ENCODE measurements at places on chromosomes 3 and 15. TPM values are rescaled to one million over a fixed set of nuclear protein-coding genes. Genes with fewer than 3 reads are reported as not detected.

DNA sequence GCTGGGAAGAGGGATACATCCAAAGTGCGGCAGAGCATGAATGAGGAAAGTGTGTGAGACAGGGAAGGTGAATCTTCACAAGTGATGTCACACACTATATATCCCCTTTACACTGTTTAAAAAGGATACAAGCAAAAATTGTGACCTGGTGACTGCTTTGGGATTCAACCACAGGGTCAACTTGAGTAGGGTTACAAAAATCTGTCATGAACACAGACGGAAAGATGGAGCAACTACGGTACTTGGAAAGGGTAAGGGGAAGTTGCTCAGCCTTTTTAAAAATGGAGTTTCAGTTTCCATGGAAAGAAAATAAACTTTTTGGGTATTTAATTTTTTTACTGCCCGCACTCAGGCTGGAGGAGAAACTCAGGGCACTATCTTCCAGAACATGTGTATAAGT lies 60.3 kb downstream of the B3GNT5 start:
- DNase-seq = no peak

SYNM gene
- total RNA-seq = 25.9 TPM

GRCh38 chr3:188750617-188751016 lies 421.2 kb upstream of the TPRG1 start:
- no peak for DNase-seq

LRTM1 gene
- total RNA-seq = not detected

HHATL gene
- total RNA-seq = not detected

DNA sequence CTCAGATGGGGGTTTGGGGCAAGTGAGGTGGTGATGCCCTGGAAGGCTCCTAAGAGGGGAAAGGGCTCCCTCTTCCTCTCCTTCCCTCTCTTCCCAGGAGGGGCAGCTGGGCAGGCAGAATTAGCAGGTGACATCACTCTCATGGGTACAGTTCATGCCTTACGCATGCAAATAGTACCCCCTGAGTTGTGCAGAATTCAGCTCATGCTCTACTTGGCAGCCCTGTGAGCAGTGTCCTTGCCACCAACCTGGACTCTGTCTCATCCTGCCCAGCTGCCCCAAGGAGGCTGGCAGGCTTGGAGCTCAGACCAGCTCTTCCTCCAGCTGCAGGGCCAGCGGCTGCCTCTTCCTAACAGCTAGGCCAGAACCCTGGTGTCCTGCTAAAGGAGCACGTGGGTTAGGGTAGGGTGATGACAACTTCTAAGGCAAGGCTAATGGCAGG lies 3.3 kb downstream of the CHAC1 start:
- DNase-seq = no peak

DNA sequence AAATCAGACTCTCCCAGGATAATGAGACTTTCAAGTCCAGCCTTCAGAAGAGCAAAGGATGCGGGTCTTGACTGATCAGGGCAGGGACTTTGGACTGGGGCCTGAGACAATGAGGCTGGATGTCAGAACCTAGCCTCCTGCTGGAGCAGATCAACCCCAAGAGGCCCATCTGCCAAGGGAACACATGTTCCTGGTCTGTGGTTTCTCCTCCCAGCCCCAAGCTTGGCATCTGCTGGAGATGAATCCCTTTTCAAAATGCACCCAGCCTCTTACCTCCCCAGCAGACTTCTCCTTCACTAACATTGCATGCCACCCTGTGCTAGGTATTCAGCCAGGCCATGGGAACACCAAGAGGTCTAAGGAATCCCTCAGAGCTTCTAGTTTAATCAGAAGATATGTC lies 43.7 kb upstream of the MFGE8 start:
- no peak for DNase-seq

- DNase-seq = no peak
Observed at GRCh38 chr15:94445566-94446160, 214.3 kb downstream of the MCTP2 start.

- no peak for DNase-seq
Observed at GRCh38 chr15:85464471-85464870, 84.1 kb downstream of the AKAP13 start.

STIMATE gene
- total RNA-seq = 17.2 TPM

DNA sequence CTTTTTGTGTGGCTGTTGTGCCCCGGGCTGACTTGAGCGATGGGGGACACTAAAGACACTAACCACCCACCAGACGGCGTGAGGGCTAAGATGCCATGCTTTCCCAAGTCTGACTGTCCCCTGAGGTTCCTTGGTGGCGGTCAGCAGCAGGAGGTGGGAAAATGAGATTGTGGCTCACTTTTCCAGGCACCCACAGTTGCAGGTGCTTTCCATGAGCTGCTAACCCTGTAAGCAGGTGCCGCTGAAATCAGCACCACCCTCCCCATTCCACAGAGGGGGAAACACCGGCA lies 17.7 kb downstream of the PRR23E start:
- DNase-seq = no peak

CHCHD4 gene
- 41.0 TPM for total RNA-seq

- DNase-seq = no peak
Observed at GRCh38 chr3:63519426-63519825, 133.0 kb upstream of the SNTN start.

TP63 gene
- not detected for total RNA-seq

COPG1 gene
- total RNA-seq = 205 TPM

- peak; percentile 42 for DNase-seq
Observed at GRCh38 chr3:101574388-101575112, 570 bp downstream of the PCNP start.

AMIGO3 gene
- total RNA-seq = 0.34 TPM

IGSF11 gene
- total RNA-seq = 66.5 TPM

GRCh38 chr3:57085211-57085610 lies 24.7 kb downstream of the SPATA12 start:
- no peak for DNase-seq

DNA sequence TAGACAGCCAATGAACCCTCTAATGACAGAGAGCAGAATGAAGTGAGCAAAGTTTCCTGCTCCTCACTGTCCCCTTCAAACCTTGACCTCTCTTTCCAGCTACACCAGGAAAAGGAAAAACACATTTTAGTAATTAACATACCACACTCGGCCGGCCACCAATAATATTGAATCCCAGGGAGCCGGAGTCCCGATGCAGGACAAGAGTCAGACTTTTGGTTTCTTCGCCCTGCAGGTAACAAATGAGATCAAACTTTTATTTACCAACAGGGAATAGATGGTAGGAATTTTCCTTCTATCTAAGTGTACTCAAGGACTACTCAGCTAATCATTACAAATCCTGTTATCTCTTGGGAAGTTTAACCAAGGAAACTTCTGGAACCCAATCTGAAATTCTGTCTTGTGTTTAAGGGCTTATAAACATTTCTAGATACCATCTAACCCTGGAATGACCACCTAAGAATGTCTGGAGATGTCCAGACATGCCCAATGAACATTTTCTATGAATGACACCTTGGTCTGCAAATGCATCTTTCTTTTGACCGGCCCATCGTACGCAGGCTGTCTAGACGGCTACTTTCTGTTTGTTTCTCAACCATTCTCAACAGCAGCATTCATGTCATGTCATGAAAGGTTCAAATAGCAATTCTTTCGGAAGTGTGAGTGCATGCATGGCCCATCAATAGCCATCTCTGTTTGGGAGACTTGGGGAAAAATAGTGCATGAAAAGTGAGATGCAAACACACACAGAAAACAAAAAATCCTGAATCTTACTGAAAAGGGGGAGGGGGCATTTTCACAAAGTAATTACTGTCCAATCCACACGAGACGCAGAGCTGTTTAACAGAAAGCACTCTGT lies 16.1 kb downstream of the PDZRN3 start:
- peak; percentile 85 for DNase-seq

ROBO2 gene
- total RNA-seq = 32.3 TPM

GRCh38 chr15:70608144-70608543 lies 155.2 kb downstream of the UACA start:
- no peak for DNase-seq

CCDC39 gene
- not detected for total RNA-seq

DNA sequence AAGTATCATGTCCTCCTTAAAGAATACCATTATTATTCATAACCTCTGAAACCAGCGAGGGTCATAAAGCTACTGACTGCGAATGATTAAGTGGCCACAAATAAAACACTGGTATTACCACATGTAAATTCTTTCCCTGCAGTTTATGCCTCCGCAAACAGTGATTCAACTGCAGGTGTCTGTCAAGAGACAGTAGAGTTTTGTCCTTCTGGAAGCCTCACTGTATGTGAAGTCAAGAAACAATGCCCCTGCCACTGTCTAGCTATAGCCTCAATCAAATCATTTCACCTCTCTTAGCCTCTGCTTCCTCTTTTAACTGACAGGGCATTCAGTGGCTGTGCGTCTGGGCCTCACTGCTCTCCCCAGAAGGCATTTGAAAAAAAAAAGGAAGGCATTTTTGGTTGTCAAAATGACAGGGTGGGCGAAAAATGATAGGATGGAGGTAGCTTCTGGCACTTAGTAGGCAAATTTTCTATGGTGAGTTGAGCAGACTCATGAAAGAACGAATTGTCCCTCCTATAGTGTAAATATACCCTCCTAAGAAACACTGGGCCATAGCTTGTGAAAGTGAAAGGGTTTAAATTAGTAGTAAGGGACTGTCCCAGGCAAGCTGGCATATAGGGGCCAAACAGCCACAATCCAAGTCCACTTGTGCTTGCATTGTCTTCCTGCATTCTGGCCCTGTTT lies 66.7 kb downstream of the FILIP1L start:
- DNase-seq = peak; percentile 89

GRCh38 chr3:4906107-4906621 lies 73.1 kb upstream of the BHLHE40 start:
- peak; percentile 87 for DNase-seq

DNA sequence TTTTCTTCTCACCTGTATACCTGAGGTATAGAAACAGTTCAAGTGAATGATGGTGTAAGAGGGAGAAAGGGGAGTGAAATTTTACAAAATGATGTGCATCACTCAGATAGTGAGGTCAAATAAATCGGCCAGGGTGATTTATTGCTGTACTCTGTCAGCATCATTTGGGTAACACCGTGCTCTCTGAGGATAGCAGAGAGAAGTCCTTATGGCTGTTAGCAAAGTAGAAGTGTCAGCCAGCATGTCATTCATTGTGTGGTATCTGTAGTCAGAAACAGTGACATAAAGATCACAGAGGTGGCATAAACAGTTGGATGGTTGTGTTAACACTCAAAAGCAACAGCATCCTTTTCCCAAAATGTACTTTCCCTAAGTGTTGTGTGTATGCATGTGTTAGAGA lies 53.4 kb downstream of the PSMD6 start:
- no peak for DNase-seq

GRCh38 chr3:36734742-36735141 lies 29.6 kb downstream of the DCLK3 start:
- no peak for DNase-seq

- DNase-seq = peak; percentile 35
Observed at GRCh38 chr15:71054286-71054952, 60.9 kb upstream of the THSD4 start.

- no peak for DNase-seq
Observed at GRCh38 chr3:64148955-64149653, 76.2 kb downstream of the PRICKLE2 start.

DNA sequence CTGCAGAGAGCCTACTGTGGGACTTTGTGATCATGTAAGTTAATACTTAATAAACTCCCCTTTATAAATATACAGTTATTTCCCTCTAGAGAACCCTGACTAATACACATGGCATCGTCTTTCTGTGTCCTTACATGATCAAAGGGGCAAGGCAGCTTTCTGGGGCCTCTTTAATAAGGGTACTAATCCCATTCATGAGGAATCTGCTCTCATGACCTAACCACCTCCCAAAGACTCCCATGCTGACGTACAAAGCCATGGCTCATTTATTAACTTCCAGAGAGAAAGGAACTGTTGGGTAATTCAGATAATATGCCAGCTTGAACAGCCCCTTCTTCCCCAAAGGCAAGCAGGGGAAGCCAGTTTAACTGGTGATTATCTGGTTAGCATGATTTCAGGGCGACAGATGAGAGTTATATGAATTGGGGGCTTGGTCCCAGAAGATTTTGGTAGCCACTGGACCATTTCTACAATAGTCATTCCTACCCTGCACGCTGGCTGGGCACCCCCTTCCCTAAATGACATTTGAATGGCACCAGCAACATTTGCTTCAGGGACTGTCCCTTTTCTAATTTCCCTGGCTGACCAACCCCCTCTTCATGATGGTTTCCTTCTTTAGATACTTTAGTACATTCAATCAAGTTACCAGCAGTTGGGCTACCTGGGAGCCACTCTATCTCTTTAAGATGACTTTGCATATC lies 83.6 kb upstream of the C3orf80 start:
- DNase-seq = peak; percentile 43

OR5K2 gene
- total RNA-seq = not detected

- no peak for DNase-seq
Observed at GRCh38 chr3:171865191-171865865, 22.2 kb downstream of the TMEM212 start.

DNA sequence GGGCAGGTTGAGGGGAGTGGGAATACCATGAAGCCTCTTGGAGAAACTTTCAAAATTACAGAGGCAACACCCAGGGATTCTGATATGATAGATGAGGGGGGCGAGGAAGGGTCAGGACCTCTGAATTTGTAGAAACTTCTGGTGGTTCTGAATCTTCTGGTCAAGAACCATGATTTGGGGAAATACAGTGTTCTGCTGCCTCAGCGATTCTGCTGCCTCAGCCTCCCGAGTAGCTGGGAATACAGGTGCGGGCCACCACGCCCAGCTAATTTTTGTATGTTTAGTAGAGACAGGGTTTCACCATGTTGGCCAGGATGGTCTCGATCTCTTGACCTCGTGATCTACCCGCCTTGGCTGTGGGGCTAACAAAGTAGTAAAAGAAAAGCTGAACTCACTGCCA lies 70.4 kb downstream of the MAGEF1 start:
- DNase-seq = no peak

- no peak for DNase-seq
Observed at GRCh38 chr15:82877825-82878224, 68.4 kb downstream of the WHAMM start.

- no peak for DNase-seq
Observed at GRCh38 chr15:29016518-29016917, 130.7 kb downstream of the APBA2 start.

DNA sequence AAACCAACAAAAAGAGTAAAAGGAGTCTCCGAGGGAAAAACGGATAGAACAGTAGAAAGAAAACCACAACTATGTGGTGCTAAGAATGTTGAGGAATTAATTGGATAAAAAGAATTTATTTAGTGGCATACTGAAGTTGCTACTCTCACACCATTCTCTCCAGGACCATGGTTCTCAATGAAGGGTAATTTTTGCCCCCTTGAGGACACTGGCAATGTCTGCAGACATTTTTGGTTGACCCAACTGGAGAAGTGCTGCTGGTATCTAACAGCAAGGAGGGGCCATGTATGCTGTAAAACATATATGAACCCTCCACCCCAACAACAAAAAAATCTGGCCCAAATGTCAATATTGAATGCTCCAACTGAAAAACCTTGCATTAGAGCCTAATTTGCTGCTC lies 85.9 kb upstream of the CSPG5 start:
- peak; percentile 75 for DNase-seq

UROC1 gene
- total RNA-seq = 0.05 TPM

DNA sequence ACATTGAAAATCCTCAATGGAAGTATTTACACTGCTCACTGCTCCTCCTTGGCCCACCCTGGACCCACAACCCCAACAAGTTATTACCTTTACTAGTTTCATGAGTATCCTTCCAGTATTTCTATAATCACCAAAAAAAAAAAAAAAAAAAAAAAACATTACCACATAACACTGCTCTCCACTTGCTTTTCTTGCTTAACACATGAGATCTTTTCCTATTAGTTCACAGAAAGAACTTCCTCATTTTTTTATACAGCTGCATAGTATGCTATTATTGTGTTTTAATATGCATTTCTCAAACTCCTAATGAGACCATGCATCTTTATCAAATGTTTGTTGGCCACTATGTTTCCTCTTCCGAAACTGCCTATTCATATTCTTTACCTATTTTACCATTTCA lies 14.6 kb downstream of the GABPB1 start:
- DNase-seq = no peak

Data from SK-MEL-5 (cell line).